ENCODE measurements at places on chromosomes 5 and 9.

GRCh38 chr5:94040591-94041148, 299.3 kb upstream of the POU5F2 start:
- DNase-seq, result no peak

DNA sequence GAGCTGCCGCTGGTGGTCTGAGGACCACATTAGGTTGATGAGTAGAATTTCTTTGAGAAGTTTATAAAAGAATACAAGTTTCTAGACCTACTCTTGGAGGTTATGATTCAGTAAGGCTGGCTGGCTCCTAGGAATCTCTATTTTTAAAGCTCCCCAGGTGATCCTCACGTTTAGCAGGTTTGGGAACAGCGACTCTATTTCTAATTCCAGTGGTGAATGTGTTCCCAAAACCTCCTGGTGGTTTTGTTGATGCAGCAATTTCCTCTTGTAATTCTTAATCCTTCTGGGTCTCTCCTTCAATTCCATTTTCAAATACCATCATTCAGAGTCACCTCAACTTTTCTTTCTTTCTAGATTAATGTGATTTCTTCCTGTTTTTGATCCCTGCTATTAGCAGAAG, 215.9 kb upstream of the RFX3 start:
- no peak for DNase-seq

DNA sequence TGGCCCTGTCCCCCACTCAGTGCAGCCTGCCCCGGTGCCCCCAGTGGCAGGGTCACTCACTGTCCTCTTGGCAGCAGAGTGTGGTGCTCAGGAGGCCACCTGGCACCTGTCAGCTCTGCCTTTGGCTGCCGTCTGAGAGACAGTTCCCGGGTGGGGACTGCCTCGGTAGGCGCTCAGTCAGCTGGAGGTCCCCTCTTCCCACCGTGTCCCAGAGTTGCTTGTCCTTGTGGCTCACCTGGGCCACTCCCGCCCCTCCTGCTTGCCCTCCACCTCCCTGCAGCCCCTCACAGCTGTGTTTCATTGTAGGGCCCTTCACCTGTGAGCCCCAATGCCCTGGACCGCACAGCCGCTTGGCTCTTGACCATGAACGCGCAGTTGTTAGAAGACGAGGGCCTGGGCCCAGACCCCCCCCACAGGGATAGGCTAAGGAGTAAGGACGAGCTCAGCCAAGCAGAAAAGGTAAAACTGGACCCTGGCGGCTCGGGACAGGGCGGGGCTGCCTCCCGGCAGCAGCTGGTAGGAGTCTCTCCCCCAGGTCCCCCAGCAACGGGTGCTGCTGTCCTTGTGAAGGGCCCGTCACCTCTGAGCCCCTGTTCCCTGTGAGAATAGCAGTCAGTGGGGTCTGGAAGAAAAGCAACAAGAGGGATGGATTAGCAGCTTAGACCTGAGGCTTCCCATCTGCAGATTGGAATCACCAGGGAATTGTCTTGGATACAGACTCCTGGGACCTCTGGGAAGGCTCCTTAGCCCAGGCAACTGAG, 122.7 kb downstream of the DAB2IP start:
- no peak for DNase-seq

DNA sequence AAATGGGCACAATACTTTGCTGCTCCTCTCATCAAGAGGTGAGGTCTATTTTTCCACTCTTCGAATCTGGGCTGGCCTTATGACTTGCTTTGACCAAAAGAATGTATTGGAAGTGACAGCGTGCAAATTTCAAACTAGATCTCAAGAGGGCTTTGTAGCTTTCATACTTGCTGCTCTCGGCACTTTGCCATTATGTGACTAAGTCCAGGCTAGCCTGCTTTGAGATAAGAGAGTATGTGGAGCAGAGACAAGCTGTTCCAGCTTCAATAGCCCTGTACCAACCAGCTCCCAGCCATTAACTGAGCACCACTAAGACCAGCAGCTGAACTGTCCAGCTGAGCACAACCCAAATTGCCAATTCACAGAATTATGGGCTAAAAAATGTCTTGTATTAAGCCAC, 124.6 kb downstream of the ACER2 start:
- DNase-seq, result no peak
